GM19239 (cell line): ENCODE measurements at places on chromosomes 2 and 18.
A peak's percentile ranks its signal among the peaks of the same experiment; 100 is the strongest.

DNA sequence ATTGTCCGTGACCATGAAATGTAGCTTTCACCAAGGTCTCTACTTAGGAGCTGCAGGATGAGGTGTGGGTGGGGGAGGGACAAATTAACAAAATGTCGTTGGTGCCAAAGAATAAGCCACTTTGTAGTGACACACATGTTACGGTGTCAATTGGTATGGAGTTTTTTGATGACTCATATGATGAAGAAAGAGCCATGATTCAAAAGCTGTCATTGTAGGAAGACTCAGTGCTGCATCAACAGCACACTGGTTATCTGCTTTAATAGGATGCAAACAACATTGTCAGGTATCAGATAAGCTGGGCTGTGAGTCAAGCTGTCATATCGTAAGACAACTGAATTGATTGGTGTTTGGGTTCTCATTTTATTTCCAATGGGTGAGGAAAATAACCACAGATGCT is 36.6 kb upstream of the BOD1L2 start:
- DNase-seq = no peak

- DNase-seq = no peak
These were observed 93.3 kb upstream of the PAPOLG start for GRCh38 chr2:60662781-60663180.

DNA sequence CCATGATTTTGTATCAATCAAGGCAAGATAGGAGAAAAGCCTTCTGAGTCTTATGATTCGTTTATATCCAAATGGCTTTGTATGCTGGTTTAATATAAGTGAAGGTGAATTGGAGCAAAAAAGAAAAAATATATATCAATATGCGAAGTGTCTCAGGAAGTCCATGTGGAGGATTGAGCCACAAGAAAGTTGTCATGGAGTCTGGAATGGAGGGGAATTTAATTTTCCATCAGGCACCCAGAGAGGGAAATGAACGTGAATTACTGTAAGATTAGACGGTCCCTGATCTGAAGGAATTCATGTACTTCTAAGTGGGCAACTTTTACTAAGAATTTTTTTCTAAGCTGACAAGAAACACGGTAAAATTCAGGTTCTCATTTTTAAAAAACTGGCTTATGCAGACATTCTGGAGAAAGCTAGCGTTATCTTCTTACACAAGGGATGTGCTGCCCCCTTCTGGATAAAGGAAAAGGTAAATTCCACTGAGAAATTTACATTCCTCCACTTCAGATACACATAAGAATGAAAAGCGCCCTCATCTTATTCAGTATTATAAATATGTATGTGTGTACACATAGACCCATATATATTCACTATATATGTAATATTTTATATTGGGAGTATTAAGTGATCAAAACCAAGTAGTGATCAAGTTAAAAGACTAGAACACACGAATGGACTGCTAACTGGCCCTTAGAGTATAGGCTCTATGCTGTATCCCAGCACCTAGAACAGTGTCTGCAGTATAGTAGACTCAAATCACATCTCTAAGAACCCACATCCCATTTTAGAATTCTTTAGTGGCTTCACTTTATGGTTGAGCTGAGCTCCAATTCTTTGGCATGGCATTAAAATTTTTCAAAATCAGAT is 289.0 kb upstream of the TFPI start:
- no peak for DNase-seq

GRCh38 chr2:11009176-11009575 is 97.4 kb downstream of the KCNF1 start:
- no peak for DNase-seq

DNA sequence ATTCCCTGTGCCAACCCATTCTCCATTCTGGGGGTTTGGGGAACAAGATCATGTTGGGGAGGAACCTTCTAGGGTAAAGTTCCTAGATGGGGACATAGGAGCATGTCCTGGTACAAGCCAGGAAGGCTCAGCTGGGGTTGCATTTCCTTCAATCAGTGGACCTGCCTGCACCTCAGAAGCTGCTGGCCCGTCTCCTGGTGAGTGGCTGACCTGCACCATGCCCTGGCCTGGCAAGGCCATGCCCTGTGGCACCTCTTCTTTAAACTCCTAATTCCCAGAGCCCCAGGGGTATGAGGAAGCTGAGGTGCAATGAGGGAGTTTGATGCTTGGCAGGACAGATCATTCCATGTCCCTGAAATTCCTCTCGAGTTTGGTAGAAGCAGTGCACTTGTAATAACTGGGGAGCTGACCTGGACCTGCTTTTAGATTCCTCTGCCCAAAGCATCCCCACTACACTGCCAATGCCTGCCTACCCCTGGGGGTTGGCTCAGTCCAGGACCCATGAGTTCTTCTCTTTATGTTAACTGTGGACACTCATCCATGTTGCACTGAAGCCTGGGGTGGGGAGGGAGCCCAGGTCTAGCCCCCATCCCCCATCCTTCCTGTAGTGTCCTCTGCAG is 25.3 kb downstream of the MROH2A start:
- DNase-seq = no peak

DNA sequence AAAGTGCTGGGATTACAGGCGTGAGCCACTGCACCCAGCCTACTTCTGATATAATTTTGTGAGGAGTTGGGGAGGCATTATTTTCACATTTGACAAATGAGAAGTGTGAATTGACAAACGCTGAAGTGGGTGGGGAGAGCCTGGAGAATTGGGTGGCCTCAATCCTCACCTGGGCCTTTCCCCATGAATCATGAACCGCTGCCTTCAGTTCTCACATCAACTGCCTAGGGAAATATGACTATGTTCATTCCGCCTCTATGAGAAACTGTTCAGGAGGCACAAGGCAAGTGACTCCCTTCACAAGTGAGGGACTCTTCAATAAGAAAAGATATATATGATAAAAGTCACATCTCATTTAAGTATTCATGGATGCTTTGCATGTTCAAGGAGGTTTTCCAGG is 96.6 kb upstream of the RND3 start:
- no peak for DNase-seq

DNA sequence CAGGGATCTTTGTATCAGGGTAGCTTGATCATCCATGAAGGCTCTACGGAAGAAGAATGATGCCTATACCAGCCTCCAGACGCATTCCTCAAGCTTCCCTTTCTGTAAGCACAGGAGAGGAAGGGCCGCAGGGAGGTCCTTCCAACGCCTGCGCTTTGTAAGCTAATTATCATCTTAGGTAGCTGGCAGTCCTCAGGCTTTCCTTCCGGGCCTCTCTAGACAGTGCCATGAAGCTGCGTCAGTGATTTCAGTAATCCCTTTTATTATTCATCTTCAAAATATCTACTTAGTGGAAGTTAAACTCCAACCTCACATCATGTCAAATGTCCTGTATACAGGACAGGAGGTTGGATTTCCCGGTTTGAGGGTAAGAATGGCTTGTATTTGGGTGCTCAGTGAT is 92.3 kb downstream of the ETAA1 start:
- no peak for DNase-seq

GRCh38 chr2:204416236-204416635 is 129.0 kb upstream of the PARD3B start:
- no peak for DNase-seq

DNA sequence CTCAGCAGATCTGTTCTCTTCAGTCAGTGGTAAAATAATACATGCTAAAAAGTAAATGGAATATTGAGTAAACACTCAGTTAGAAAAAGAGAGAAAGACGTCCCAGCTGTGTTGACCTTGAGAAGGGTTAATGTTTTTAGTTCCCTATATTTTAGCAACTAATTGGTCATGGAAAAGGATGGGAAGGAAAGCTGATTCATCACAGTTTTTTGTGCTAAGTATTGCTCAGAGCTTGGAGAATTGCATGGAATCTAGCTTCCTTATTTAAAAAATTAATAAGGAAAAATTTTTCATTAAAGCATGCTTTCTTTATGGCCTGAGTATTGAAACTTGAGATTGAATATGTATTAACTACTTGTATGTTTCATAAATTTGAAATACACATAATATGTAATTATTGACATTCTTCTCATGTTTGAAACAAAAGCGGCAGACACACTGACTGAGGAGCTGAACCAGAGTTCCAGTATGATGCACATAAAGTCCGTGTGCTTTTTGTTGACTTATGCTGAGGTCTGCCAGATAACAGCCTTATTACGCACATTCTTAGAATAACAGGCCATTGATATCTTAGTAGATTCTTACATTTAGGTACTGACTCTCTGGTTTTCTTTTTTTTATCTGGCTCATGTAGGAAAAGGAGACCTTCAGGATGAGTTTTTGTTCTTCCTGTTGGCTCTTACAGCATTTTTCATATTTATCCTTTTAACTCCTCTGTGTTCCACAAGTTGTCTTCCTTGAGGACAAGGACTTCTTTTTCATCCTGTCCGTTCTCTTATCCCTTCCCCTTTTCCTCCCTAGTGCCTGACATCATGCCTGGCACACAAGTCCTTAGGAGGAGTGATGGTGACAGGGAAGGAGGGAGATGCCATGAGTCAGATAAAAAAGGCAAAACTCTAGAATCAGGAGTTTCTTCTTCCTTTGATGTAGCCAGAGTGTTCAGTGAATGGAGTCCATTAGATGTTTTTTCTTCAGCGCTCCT is 194.1 kb downstream of the PTPRM start:
- DNase-seq = no peak

GRCh38 chr18:22185273-22185672 is 15.9 kb downstream of the GATA6 start:
- DNase-seq = no peak

DNA sequence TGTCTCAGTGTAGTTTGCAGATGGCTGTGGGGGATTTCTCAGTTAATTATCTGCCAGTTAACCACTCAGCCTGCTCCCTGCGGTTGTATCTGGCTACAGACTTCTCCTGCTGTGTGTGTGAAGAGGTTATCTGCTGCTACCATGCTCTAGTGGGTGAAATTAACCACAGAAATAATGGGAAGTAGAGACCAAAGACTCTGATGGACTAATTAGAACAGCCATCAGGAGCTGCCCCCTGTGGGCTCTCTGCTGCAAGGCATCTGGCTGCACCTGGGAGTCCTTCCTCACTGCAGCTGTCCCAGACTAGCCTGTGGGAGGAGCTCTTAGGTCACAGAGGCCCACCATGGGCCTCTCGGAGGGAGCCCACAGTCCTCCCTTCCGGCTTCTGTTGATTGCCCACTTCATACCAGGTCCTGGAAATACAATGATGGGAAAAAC is 66.6 kb downstream of the CTIF start:
- DNase-seq = peak; percentile 48

DNA sequence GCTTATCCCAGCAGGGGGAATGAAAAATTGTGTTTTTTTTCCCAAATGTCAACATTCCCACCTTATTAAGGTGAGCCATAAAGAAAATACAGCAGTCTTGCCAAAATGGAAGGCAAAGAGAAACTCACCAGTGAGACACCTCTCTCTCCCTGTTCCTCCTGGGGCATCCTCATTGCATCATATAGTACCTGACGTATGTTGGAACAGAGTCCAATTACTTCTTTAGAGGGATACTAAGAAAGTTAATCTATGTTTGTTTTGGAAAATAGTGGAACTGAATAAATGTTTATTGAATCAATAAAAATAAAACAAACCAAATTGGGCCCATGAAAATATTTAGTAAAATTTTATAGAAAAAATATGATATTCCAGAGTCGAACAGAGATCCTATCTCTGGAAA is 700.4 kb downstream of the LRRTM4 start:
- no peak for DNase-seq

GRCh38 chr2:64613276-64613675 is 40.4 kb downstream of the SERTAD2 start:
- DNase-seq = no peak

- no peak for DNase-seq
These were observed 111.8 kb upstream of the ASB18 start for GRCh38 chr2:236375973-236376476.

GRCh38 chr2:55311444-55311870 is 42.4 kb upstream of the MTIF2 start:
- no peak for DNase-seq
